ENCODE measurements at places on chromosomes 6 and 20.
A peak's percentile ranks its signal among the peaks of the same experiment; 100 is the strongest.

DNA sequence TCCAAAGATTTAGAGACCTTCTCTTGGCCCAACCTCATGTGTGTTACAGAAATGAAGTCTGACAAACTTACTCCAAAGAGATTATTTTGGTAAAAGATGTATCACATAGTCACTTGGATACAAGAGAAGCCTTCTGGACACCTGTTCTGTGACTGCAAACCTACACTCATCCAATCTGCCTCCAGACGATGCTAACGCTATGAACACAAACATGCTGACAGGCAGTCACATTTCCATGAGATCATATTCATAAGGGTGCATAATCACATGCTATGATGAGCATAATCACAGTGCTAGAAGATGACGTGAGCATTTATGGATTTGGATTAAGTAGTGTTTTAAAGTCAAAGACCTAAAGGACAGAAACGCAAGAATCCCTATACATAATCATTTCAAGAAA, 340.2 kb downstream of the HACE1 start:
- DNase-seq: no peak

GRCh38 chr20:39248171-39248861, 286.2 kb downstream of the DHX35 start:
- DNase-seq: no peak

- DNase-seq: no peak
Measured at GRCh38 chr6:34510299-34510698, 44.4 kb downstream of the PACSIN1 start.

- no peak for DNase-seq
Measured at GRCh38 chr6:129350278-129350677, 359.7 kb downstream of the ARHGAP18 start.

GRCh38 chr6:168152980-168153379, 74.0 kb upstream of the FRMD1 start:
- no peak for DNase-seq

DNA sequence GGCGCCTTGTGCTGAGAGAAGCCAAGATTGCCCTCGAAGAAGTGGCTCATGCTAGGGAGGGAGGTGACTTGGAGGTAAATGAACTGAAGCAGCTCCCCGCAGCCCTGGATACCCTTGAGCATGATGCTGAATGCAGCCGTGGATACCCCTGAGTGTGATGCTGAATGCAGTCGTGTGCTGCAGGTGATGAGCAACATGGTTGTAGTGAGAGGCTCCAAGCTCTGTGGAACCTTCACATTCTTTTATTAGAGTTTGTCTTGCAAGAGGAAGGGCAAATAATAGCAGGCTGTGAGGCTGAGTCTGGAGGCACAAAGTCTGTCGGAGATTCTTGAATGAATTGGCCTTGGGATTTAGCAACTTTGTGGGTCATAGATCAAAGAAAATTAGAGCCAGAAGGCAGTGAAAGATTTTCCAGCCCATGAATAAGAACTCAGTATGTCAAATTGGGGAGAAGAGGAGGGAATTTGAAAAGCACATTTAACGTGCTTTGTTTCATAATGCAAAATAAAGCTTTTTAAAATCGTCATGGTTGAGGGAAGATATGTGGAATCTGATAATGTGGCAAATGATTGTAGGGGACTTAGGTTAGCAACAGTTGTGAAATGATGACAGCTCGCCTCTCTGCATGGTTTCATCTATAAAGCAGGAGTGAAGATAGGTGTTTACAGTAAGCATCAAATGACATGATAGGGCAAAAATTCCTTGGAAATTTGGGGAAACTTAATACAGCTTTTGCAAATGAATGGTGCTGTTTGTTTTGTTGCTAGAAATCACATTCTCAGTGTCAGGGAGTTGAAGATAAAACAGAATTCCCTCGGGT, 120.1 kb upstream of the TIAM2 start:
- DNase-seq: no peak

DNA sequence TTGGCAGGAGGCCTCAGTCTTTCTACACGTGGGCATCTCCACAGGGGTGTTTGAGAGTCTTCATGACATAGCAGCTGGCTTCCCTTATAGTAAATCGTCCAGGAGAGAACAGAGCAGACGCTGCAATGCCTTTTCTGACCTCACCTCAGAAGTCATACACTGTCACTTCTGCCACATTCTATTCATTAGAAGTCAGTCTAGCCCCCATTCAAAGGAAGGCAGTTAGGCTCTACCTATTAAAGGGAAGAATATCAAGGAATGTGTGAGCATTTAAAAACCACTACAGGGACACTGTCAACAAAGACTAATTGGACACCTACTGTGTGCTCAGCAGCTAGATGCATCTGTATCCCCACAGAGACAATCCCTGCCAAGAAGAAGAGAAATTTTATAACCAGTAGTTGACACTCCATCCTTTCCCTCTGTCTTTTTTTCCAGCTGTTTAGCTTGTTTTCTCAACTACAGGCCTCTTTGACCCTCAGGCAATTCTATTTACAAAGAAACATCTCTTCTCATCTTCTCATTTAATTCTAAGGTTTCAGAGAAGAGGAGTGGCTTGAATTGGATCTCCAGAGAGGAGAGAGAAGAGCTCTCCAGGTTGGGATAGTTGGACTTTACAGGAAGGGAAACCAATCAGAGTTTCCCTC, 18.6 kb downstream of the ARMC12 start:
- no peak for DNase-seq

DNA sequence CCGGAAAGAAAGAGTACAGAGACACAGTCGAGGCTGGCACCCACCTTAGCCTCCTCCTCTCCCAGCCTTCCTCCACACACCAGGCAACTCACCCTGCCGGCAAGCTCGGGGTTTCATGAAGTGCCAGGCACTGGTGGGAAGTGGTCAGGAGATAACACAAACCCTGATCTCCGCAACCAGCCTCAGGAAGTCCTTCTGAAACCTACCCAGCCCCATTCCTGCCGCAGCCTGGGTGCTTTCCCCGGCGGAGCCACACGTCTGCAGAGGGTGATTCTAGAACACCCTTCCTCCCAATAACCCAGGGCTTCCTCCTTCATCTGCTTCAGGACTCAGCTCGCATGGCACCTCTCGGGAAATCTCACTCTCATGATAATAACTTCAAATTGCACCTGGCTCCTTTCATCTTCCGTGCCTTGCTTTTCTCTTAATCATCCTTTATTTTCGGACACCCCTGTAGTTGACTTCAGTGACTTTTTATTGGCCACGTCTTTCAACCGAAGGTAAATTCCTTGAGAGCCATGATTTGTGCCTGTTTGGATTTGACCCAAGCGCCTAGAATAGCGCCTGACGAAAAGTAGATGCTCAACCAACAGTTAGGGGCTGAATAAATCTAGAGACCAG, 8.7 kb upstream of the HLA-E start:
- DNase-seq: no peak

DNA sequence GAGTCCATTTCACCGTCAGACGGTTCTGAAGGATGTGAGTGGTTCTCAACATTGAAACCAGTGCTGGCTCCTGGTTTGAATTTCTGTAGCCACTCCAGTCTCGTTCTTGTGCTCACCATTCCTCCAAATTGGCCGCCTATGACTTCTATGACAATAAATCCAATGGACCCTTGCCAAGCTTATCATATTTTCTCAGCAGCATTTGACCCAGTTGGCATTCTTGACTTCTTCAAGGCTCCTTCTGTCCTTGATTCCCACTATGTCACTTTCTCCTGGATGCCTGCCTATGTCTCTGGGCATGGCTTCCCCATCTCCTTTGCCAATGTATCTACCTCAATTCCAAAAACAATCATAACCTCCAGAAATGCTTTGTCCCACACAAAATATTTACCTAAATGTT, 756.0 kb upstream of the NRSN1 start:
- DNase-seq: no peak

DNA sequence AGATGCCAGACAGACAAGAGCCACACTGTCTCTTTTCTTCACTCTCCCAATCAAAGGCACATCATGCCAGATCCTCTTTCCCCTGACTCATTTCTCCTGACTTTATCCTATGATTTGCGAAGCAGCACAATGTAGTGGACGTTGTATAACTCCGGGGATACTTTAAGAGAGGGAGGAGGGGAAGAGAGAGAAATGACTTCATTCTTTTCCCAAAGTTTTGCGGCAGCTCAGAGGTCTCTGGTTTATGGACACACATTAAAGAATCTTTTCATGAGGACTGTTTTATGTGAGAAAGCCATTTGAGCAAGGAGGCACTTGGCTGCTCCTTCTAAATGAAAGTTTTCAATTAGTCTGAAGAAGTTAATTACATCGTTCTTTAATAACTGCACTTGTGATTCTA, 75.1 kb upstream of the MC3R start:
- no peak for DNase-seq

- DNase-seq: no peak
Measured at GRCh38 chr6:146543940-146544615, 445 bp downstream of the RAB32 start.

DNA sequence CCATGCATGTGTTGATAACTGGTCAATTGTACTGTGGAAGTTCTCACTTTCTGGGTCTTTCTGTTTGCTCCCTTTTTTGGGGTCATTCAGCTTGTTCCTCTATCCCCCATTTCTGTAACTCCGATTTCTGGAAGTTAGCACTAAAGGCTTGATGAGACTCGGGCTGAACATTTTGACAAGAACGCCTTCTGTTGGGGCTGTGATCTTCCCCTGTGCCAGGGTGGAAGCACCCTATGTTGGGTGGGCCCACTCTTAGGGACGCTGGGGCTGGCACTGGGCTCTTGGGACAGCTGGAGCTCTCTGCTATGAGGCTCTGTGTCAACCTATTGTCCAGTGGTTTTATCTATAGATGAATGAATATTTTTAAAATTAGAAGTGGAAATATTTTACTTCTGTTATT, 60.1 kb upstream of the FRMD1 start:
- no peak for DNase-seq

GRCh38 chr6:34658605-34659265, 37.8 kb downstream of the ILRUN start:
- no peak for DNase-seq

- no peak for DNase-seq
Measured at GRCh38 chr6:88428068-88428467, 261.9 kb upstream of the CNR1 start.

DNA sequence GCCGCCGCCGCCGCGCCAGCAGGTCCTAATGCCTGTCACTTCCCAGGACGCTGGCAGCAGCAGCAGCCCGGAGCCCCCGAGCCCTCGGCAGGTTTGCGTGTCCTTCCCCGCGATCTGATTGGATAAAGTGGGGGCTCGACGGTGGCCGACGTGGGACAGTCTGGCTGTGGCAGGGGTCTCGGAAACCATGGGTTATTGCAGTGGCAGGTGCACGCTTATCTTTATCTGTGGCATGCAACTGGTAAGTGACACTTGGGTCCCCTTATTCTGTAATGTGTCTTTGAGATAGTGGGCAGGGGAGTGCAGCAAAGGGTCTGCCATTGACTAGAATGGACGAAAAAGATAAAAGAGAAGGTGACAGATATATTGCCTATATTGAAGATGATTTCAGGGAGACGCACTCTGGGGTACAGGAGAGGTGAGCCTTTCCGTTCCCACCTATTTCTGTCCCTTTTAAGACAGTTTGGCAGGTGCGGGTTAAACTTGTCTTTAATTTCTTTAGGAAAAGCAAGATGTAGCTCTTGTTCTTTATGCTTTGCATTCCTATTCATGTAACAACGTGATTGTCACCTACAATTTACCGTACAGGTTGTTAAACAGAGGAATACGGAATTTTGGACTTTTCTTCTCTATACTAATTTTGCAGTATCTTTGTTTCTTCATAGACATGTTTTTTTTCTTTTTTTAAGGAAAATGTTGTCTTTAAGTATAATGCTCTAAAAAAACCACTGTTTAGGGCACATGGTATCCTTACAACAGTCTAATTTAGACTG, 535 bp downstream of the NKAIN2 start:
- DNase-seq: peak; percentile 61

DNA sequence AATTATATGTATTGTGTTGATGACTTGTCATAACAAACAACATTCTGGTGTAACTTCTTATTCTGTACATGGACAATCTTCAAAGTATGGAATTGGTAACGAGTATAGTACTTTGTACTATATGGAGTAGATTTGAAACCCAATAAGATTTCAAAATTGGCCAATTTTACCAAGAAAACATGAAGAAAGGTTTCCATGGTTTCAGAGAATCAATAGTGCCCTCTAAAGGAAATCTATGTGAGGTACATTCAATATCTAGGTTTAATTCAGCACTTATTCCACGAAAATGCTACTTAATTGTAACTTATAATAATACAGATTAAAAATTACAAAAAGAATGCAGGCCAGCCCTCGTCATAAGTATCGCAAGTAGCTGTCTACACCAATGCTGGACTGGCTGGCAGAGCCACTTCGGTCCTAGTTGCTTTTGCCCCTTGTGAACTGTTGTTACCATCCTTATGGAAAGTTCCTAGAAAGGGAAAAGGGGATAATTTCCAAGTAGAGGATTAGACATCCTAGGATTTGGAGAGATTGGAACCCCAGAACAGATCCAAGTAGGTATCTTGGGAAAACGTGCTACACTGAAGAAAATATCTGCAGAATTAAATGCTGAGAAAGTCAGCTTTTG, 70.9 kb downstream of the LCA5 start:
- no peak for DNase-seq

- no peak for DNase-seq
Measured at GRCh38 chr6:96942676-96943075, 18.1 kb downstream of the KLHL32 start.

Measured in NCI-H1436 treated with DMSO at 0.1 percent for 48 hours (cell line).